ENCODE measurements at places on chromosomes 2 and 18. TPM values are rescaled to one million over a fixed set of nuclear protein-coding genes. Genes with fewer than 3 reads are reported as not detected.

GRCh38 chr18:24875777-24876176 lies 415.3 kb downstream of the HRH4 start:
- DNase-seq = no peak
- no peaks in the 10 kb centered on the region for H3K27me3 ChIP-seq
- H3K27ac ChIP-seq = no peak overlapping the region
- no peaks in the 10 kb centered on the region for H3K4me1 ChIP-seq
- H3K4me3 ChIP-seq = no peak overlapping the region
- no peaks in the 10 kb centered on the region for H3K36me3 ChIP-seq

DNA sequence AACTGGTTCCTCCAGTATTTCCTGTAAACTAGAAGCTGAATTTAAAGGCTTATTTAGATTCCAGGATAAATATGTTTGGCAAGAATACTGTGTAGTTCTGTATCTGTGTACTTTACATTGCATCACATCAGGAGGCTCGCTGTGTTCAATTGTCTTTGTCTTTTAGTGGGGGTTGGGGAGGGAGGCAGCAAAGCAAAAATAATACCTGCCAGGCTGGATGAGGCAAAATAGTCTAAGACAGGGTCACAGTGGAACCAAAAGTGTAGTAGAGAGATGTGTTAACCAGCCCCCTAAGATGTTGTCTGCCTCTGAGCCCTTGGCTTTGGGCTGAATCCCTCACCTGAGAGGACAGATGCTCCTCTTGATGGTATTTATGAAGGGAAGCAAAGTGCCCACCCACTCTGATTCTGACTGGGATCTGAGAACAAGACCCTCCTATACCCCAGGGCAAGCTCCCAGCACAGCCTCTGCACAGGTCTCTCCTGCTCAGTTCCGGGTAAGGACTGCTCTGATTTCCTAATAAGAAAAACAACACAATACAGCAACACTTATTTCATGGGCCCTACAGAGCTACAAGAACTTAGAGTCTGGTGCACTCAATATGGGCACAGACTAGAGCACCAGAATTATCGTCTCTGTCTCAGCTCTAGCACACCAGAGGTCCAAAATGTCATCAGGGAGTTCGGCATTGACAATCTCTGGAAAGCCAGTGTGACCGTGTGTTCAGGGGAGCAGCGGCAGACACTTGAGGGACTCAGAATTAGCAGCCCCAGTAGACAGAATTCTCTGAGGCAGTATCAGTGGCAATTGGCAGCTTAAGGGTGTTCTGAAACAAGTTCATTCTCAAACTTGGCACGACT lies 7.2 kb upstream of the AFTPH start:
- H3K4me3 ChIP-seq = no peak overlapping the region
- H3K36me3 ChIP-seq = no peaks in the 10 kb centered on the region
- no peaks in the 10 kb centered on the region for H3K4me1 ChIP-seq
- no peaks in the 10 kb centered on the region for H3K27me3 ChIP-seq
- no peak for DNase-seq
- H3K27ac ChIP-seq = no peak overlapping the region

DNA sequence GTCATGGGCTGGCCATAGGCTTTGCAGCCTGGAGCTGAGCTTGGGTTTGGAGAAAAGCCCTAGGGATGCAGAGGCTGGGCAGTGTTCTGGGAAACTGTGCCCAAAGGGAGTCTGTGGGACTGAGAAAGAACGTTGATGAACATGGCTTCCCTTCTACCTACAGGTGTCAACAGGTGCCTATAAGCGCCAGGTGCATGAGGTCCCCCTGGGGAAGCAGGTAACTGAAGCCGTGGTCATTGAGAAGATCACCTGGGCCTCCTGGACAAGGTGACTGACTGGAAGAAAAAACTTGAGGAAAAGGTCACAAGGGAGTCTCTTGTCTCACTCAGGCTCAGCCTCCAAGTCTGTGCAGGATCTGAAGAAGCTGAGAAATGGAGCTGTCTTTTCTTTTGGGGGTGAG lies 83.4 kb downstream of the RTN4 start:
- no peak overlapping the region for H3K27ac ChIP-seq
- peaks cover 1% of the 10 kb centered on the region for H3K36me3 ChIP-seq
- H3K4me1 ChIP-seq = no peaks in the 10 kb centered on the region
- H3K4me3 ChIP-seq = no peak overlapping the region

DNA sequence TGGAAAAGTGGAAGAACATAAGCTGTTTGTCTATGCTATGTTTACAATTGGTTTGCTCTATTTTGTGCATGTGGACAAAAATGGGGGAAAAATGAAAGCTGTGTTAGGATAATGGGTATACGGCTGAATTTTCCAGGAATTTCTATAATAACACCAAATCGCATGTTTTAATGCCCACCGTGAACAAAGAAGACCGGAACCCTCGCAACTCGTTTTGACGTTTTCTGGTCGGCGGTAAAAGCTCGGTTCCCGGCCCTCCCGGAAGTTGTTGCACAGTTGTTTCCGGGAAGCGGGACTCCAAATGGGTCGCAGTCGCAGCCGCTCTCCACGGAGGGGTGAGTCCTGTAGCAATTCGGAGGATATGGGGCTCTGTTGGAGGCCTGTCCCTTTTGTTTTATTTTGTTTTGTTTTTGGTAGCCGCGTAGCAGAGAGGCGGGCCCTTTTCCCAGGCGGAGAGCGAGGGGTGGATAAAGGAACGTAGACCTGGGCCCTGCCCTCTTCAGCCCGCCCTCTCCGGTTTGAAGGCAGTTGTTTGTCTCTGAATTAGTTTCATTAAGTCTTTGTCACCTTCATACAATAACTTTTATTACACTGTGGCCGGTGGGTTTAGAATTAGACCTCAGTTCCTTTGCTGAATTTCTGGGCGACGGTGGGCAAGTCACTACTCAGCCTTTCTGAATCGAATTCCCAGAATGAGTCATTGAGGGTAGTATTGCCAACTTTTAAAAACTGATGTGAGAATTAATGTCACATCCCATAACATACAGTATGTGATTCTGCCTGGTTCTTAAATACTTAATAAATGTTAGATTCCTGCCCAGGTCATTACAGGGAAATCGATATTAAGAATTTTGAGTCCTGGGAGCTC lies at the start of gene SNRNP27:
TSS of gene SNRNP27 (plus strand) at position 273 of the 868 bp plus-strand sequence. CDS start at position 302, 29 bp downstream.
- no peaks in the 10 kb centered on the region for H3K27me3 ChIP-seq
- peak within 1 kb of the TSS; percentile 89 for H3K4me3 ChIP-seq
- 0 out of 2 replicates have a peak, but pooled peaks cover 3% of the 10 kb centered on the region for H3K4me1 ChIP-seq
- no peaks in the 10 kb centered on the region for H3K36me3 ChIP-seq
- peak; percentile 20 for DNase-seq
- peak within 1 kb of the TSS; percentile 85 for H3K27ac ChIP-seq

DNA sequence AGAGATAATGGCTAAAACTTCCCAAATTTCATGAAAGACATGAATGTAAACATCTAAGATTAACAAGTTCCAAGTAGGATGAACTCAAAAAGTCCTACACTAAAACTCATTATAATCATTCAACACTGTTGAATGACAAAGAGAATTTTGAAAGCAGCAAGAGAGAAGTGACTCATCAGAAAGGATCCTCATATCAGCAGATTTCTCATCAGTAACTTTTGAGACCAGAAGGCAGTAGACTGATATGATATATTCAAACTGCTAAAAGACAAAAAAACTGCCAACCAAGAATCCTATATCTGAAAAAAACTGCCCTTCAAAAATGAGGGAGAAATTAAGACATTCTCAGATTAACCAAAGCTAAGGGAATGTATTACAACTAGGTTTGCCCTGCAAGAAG lies 130.6 kb upstream of the OTX1 start:
- H3K4me1 ChIP-seq = no peaks in the 10 kb centered on the region
- no peak for DNase-seq
- H3K27me3 ChIP-seq = no peaks in the 10 kb centered on the region

DNA sequence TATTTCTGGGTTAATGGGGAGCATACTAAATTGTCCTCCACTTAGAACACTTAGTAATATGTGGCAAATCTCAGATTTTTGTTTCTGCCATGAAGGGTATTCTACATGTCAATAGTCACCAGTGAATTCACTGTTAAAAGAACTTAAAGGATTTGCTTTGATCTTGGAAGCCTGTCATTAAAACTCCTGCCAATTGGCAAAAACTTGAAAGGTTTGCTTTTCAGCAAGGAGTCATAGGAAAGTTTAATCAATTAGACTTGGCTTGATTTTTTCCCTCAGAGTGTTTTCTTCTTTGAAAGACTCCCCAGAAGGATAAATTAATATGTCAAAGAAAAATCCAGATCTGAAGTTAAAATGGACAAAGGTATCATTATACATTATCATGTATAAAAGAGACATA lies 671.9 kb upstream of the PKDCC start:
- no peaks in the 10 kb centered on the region for H3K27me3 ChIP-seq
- H3K36me3 ChIP-seq = no peaks in the 10 kb centered on the region
- H3K4me1 ChIP-seq = no peaks in the 10 kb centered on the region
- no peak overlapping the region for H3K4me3 ChIP-seq
- no peak overlapping the region for H3K27ac ChIP-seq
- no peak for DNase-seq

Gene LDLRAD4
- polyA plus RNA-seq = 17.0 TPM

Gene PLA2R1
- polyA plus RNA-seq = not detected

Gene RAB10
- polyA plus RNA-seq = 108 TPM

Gene GPR75
- 0.10 TPM for polyA plus RNA-seq

Gene RAX
- not detected for polyA plus RNA-seq

Gene TEKT4
- 0.27 TPM for polyA plus RNA-seq

All from GM12878 (cell line).